ENCODE measurements at places on chromosomes 5 and 9.

GRCh38 chr5:173772384-173773059 lies 115.6 kb upstream of the CPEB4 start:
- no peak for DNase-seq

GRCh38 chr5:153654504-153655200 lies 164.2 kb downstream of the GRIA1 start:
- DNase-seq: no peak

DNA sequence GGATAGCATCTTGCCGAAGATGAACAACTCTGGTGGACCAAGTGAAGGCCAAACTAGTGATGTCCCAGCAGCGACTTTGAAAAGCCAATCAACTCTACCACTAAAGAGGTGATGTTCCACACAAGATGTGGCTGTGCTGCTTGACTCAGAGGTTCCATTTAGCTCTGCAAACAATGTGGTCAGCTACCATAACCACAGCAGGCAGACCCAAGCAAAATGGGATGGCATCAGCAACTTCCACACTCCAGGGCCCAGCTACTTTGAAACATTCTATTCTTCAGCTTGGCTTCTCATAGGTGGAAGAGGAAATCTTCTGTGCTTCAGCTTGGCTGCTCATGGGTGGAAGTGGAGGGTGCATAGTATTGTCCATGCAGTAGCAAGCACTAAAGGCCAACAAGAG lies 70.5 kb downstream of the IRX2 start:
- DNase-seq: no peak

- no peak for DNase-seq
Measured at GRCh38 chr5:11507156-11507910, 396.9 kb downstream of the CTNND2 start.

DNA sequence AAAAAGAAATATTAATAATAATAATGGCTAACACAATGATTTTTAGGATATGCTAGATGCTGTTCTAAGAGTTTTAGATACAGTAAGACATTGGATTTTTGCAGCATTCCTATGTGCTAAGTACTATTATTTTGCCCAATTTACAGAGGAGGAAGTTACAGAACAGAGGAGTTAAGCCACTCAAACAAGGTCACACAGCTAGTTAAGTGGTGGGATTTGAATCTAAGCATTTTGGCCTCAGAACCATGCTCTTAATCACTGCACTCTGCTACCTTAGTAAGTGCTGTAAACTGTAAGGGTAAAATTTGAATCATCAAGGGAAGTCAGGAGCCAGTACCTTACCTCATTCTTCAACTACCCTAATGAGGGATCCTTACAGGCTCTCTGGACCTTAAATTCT lies 25.4 kb downstream of the RPS23 start:
- DNase-seq: no peak

Measured in stimulated activated CD8-positive, alpha-beta memory T cell treated with anti-CD3 and anti-CD28 coated beads, Interleukin-2, amount 100 ng/mL, for 1 hour (primary cell).